ENCODE measurements at places on chromosomes 7 and 10.

DNA sequence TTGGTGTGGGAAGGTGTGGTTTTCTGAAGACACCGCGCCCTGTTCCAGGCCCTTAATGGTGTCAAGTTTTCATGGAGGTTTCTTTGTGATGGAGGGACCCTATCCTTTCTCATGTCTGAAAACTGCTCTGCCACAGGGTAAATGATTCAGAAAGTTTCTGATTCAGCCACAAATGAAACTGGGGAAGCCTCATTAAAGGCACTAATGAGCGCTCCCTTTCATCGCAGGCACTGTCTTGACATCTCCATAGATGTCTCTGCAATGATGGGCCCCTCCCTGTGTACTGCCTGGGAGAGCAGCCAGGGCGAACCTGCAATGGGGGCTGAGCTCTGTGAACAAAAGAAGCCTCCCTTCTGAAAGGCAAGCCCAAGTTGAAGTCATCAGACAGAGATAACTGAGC, 355.3 kb downstream of the PRPF18 start:
- DNase-seq: no peak

- no peak for DNase-seq
These were observed 986 bp upstream of the PDGFA start for GRCh38 chr7:520503-521161.

DNA sequence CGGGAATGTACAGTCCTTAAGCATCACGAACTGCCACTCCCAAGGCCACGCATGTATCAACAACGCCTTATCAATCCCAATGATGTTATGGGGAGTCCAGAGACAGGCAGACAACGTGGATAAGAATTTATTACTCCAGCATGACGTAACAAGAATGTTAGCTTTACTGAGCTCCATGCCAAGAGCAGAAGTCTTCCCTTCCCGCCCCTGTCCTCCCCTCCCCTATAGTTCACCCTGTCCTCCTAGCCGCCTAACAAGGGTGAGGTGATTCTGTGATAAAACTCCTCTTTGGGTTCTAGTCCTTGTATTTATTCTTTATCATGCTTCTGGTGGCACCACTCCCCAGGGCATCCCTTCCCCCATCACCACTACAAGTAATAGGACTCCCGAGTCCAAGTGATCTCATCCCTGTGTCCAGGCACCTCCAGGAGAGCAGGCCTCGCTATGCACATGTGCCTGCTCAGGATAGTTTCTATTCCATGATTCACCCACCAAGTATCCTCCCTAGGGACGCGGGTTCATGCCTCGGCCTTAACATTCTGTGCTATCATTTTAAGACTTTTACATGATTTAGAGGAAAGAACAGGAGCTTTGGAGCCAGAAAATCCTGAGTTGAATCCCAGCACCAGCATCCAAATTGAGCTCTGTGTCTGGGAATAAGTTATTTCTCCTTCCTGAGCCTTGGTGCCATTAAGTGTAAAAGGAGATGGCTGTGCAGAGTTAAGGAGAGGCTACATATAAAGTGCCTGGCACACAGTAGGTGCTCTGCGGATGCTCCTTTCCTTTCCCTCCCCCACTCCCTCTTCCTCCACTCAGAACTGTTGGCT, 15.4 kb downstream of the GSDME start:
- no peak for DNase-seq

GRCh38 chr7:101890749-101891523, 73.5 kb downstream of the CUX1 start:
- DNase-seq: no peak
